ENCODE measurements at places on chromosomes 12 and 14. TPM values are rescaled to one million over a fixed set of nuclear protein-coding genes. Genes with fewer than 3 reads are reported as not detected.

DNA sequence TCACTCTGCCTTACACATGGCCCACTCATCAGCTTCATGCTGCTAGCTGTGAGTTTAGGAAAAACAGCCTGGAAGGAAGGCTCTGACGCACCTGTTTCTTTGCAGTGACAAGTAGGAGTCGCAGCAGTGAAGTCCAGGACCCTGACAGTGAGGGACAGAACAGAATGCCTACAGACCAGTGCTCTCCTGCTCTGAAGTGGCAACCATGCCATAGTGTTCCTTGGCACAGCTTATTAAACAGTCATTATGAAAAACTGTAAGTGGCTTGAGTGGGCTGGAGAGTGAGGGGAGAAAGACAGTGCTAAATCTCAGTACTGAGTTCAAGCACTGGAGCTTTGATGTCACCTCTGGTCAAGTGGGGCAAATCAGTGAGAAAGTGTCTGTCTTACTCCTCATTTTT is 61.7 kb downstream of the MYRFL start:
- no peak for DNase-seq

DNA sequence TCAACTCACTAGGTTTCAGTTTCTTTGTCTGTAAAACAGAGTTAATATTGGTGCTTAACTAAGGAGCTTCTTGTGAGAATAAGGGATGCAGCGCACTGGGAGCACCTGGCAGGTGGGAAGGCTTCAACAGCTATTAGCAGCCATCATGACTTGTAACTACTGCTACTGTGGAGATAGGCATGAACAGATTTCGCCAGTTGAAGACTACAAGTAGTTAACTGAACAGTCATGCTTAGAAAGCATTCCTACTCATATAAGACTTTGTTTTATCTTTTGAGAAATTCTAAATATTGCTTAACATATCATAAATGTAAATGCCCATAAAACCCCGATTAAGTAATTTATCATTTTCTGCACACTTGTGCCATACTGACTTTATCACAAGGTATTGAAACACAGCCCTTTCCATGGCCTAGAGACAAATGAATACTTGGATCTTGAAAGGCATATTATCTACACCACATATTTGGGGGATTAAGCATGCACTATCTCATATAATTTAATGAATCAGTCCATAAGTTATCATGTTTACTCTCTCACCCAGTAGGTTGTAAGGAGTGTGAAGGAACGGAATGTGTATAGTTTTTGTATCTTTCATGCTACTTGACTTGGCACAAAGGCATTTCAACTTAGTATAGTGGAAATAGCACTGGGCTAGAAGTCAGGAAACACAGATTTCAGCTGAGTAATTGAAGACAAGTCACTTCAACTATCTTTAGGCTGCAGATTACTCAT is 16.1 kb downstream of the NTN4 start:
- no peak for DNase-seq

DNA sequence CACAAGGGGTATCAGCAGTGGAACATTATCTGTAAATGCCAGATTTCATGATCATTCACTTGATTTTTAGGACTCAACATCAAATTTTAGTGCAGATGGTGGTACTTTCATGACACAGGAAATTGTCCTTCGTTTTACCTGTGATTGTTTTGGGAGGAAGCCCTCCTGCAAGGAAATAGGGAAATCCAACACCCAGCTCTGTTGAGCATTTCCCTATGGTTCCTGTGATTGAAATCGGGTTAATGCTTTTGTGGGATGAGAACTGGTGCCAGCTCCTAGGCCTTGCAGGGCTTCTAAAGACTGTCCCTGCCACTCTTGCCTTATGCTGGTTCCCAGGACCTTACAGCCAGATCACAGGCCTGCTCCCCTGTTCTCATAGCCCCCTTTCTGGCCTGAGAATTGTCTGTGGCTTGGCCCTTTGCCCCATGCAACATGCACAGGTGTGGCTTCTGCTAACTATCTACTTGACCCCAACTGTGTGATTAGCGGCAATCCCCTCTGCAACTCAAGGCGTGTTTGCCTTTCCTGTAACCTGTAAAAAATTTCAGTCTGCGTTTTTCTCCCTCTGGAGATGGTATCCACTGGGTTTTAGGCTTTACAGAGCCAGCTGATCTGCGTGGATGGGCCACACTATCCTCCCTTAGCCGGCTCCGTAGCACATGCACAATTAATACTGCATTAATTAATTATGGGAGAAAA is 112.5 kb downstream of the ETV6 start:
- DNase-seq = no peak

Gene HEATR5A
- 22.4 TPM for total RNA-seq

- no peak for DNase-seq
Measured at GRCh38 chr14:58887931-58888330, 250.2 kb downstream of the DACT1 start.

DNA sequence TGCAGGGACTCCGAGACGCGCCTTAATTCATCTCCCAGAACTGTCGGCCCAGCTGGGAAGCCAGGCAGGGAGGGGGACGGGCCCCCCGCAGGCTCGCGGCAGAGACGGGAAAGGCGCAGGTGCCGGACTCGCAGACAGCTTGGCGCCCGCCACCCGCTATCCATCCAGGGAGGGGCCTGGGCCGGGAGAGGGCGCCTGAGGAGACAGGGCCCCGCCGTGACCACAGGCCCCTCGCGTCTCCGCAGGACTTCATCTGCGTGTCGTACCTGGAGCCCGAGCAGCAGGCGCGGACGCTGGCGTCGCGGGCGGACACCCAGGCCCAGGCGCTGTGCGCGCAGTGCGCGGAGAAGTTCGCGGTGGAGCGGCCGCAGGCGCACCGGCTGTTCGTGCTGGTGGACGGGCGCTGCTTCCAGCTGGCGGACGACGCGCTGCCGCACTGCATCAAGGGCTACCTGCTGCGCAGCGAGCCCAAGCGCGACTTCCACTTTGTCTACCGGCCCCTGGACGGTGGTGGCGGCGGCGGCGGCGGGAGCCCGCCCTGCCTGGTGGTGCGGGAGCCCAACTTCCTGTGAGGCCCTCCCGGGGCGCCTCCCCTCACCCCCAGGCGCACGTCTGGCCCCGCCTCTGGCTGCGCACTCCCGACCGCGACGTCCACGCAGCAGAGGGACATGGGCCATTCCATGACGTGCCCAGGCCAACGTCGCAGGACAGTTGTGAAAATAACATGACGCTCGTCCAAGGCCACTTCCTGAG is 60.6 kb downstream of the LGMN start:
- no peak for DNase-seq

Gene NGB
- total RNA-seq = not detected

GRCh38 chr12:99383258-99383657 is 264.3 kb upstream of the GARIN6 start:
- DNase-seq = no peak

Gene KRT85
- total RNA-seq = not detected

- DNase-seq = no peak
Measured at GRCh38 chr14:71579331-71579730, 352.9 kb upstream of the RGS6 start.

All from myocyte (in vitro differentiated cells).